ENCODE measurements at places on chromosomes 7 and 10.

GRCh38 chr7:22942191-22942590 is 71.7 kb downstream of the HYCC1 start:
- no peak overlapping the region for H3K27ac ChIP-seq
- peaks cover 3% of the 10 kb centered on the region for H3K36me3 ChIP-seq
- H3K4me1 ChIP-seq: no peaks in the 10 kb centered on the region
- no peaks in the 10 kb centered on the region for H3K27me3 ChIP-seq
- no peak for DNase-seq

- no peak for DNase-seq
- no peak overlapping the region for H3K4me3 ChIP-seq
- H3K4me1 ChIP-seq: peaks cover 62% of the 10 kb centered on the region
- H3K36me3 ChIP-seq: no peaks in the 10 kb centered on the region
- H3K27ac ChIP-seq: peak overlapping the region; percentile 31
These were observed 75.6 kb upstream of the LRRC4 start for GRCh38 chr7:128106821-128107220.

- H3K27ac ChIP-seq: peak overlapping the region; percentile 79
- H3K4me1 ChIP-seq: peaks cover 24% of the 10 kb centered on the region
- H3K4me3 ChIP-seq: no peak overlapping the region
- no peak for DNase-seq
- H3K27me3 ChIP-seq: no peaks in the 10 kb centered on the region
These were observed 91.5 kb upstream of the EFCAB10 start for GRCh38 chr7:105672801-105673200.

- H3K27me3 ChIP-seq: no peaks in the 10 kb centered on the region
- no peak for DNase-seq
- H3K27ac ChIP-seq: no peak overlapping the region
- H3K4me3 ChIP-seq: no peak overlapping the region
- no peaks in the 10 kb centered on the region for H3K36me3 ChIP-seq
- no peaks in the 10 kb centered on the region for H3K4me1 ChIP-seq
These were observed 151.6 kb upstream of the VSTM2A start for GRCh38 chr7:54390565-54390964.

GRCh38 chr10:74934100-74934812 is 107.9 kb downstream of the KAT6B start:
- H3K36me3 ChIP-seq: peaks cover 14% of the 10 kb centered on the region
- H3K4me1 ChIP-seq: peaks cover 17% of the 10 kb centered on the region
- DNase-seq: no peak
- no peaks in the 10 kb centered on the region for H3K27me3 ChIP-seq
- no peak overlapping the region for H3K27ac ChIP-seq

GRCh38 chr10:19785366-19785765 is 30.9 kb upstream of the PLXDC2 start:
- no peak for DNase-seq
- H3K27ac ChIP-seq: no peak overlapping the region
- H3K27me3 ChIP-seq: no peaks in the 10 kb centered on the region
- no peaks in the 10 kb centered on the region for H3K4me1 ChIP-seq

GRCh38 chr10:88651101-88651551 is 13.1 kb upstream of the LIPF start:
- DNase-seq: no peak
- peaks cover 2% of the 10 kb centered on the region for H3K4me1 ChIP-seq
- no peaks in the 10 kb centered on the region for H3K36me3 ChIP-seq
- H3K27ac ChIP-seq: no peak overlapping the region
- peaks cover 7% of the 10 kb centered on the region for H3K27me3 ChIP-seq
- no peak overlapping the region for H3K4me3 ChIP-seq

DNA sequence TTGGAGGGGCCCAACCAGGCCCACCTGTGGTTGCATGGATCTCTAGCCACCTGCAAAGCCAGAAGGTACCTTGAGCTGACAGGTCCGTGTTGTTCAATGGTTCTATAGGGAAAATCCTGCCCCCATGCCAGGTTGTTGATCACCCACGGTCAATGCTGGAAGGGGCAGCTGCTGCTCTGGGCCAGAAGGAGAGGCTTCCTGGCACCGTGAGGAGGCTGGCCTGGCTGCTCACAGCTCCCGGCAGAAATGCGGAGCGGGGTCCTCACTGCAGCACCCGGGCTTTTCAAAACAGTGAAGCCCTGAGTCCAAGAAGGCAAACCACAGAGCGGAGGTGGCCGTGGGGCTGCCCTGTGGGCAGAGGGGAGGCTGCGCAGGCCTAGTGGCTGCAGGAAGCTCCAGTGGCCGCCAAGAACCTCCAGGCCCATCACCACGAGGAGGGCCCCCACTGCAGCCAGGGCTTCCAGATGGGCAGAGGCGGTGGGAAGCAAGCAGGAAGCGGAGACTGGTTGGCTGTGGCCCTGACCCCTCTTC is 25.0 kb upstream of the GPR146 start:
- H3K4me1 ChIP-seq: peaks cover 27% of the 10 kb centered on the region
- H3K4me3 ChIP-seq: no peak overlapping the region
- H3K27me3 ChIP-seq: no peaks in the 10 kb centered on the region
- H3K36me3 ChIP-seq: peaks cover 15% of the 10 kb centered on the region
- no peak overlapping the region for H3K27ac ChIP-seq
- DNase-seq: no peak

GRCh38 chr10:7789390-7789789 is 1.4 kb downstream of the ATP5F1C start:
- H3K36me3 ChIP-seq: peaks cover 14% of the 10 kb centered on the region
- no peak overlapping the region for H3K4me3 ChIP-seq
- no peak for DNase-seq
- H3K4me1 ChIP-seq: peaks cover 36% of the 10 kb centered on the region
- no peak overlapping the region for H3K27ac ChIP-seq
- no peaks in the 10 kb centered on the region for H3K27me3 ChIP-seq

DNA sequence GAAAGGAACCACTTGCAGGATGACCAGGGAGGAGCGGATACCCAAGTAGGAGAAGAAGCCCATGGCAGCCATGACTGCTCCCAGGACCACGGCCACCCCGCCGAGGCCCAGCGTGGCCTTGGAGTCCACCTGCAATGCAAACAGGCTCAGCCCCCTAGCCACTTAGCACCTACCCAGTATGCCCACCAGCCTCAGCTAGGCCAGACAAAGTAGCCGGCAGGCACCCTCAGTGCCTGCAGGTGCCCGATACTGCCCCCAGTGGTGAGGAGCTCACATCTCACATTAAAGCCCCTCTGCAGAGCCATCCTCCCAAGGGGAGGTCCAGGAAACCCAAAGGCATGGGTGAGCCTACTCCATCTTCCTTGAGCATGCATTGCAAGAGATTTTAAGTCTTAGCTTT is 6.6 kb downstream of the NPC1L1 start:
- no peaks in the 10 kb centered on the region for H3K27me3 ChIP-seq
- H3K4me3 ChIP-seq: no peak overlapping the region
- peak; percentile 25 for DNase-seq
- H3K4me1 ChIP-seq: peaks cover 9% of the 10 kb centered on the region

- H3K27me3 ChIP-seq: no peaks in the 10 kb centered on the region
- DNase-seq: no peak
- H3K27ac ChIP-seq: no peak overlapping the region
- peaks cover 2% of the 10 kb centered on the region for H3K36me3 ChIP-seq
These were observed 4.0 kb downstream of the GPR15LG start for GRCh38 chr10:84177541-84178141.

DNA sequence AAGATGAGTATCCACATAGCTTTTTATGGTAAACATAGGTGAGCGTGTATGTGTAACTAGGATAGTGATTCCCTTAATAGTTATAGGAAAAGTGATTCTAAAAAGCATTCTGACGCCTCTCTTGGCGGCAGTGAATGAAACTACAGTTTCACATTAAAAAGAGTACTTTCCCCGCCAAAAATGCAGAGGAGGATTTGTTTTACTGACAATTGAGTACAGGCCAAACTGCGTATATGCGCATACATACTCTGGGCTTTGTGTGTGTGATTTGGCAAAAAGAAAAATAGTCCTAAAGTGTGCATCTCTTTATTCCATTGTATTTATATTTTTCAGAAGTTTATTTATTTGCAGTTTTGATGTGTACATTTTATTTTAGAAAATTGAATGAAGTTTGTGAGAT is 10.3 kb downstream of the CUL1 start:
- H3K27ac ChIP-seq: no peak overlapping the region
- peaks cover 38% of the 10 kb centered on the region for H3K4me1 ChIP-seq
- no peak for DNase-seq
- H3K36me3 ChIP-seq: no peaks in the 10 kb centered on the region

DNA sequence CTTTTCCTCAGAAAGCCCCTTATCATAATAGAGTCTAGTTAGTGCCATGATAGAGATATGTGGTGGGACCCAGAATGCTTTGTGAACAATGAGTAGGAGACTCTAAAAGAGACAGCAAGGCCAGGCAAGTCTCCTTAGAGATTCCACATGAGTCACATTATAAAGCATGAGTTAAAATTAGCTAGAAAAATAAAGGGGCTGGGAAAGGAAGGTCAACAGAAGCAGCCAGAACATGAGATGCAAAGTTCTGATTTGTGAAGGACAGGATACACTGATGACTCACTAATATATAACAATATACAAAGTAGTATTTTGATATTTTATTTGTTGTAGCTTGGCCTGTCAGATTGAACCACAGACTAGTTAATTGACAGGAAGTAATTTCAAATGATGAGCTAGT is 25.3 kb upstream of the SNX13 start:
- no peak overlapping the region for H3K4me3 ChIP-seq
- H3K36me3 ChIP-seq: no peaks in the 10 kb centered on the region
- H3K27ac ChIP-seq: no peak overlapping the region
- no peak for DNase-seq

DNA sequence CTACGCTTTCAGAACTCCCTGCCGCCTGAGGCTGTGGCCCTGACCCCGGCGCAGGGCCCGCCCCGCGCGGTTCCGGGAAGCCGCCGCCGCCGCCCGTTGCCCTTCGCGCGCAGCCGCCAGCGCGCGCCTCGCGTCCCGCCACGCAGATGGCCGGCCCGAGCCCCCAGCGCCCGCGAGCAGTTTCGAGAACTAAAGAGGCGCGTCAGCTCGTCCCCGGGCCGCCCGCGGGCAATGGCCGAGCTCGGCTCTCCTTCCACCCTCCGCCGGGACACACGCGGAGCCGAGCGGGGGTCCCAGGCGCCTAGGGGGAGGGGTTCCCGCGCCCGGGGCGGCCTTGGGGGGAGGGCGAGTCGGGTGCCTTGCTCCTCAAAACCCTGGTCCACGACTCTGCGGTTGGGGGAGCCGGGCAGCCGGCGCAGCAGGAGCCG is 1.8 kb downstream of the HNRNPF start:
- H3K4me3 ChIP-seq: peak overlapping the region; percentile 98
- H3K27ac ChIP-seq: peak overlapping the region; percentile 100
- peak; percentile 60 for DNase-seq
- H3K36me3 ChIP-seq: peaks cover 9% of the 10 kb centered on the region
- H3K27me3 ChIP-seq: no peaks in the 10 kb centered on the region

- H3K4me1 ChIP-seq: peaks cover 10% of the 10 kb centered on the region
- H3K36me3 ChIP-seq: peaks cover 2% of the 10 kb centered on the region
- no peak for DNase-seq
- no peak overlapping the region for H3K4me3 ChIP-seq
- H3K27me3 ChIP-seq: peaks cover 29% of the 10 kb centered on the region
These were observed 3.1 kb downstream of the EN2 start for GRCh38 chr7:155460926-155461613.

GRCh38 chr10:123573236-123574108 is 92.7 kb upstream of the GPR26 start:
- H3K27me3 ChIP-seq: peaks cover 20% of the 10 kb centered on the region
- DNase-seq: peak; percentile 20

- H3K4me1 ChIP-seq: peaks cover 4% of the 10 kb centered on the region
- no peak overlapping the region for H3K4me3 ChIP-seq
- no peak for DNase-seq
- peaks cover 3% of the 10 kb centered on the region for H3K36me3 ChIP-seq
- peaks cover 35% of the 10 kb centered on the region for H3K27me3 ChIP-seq
- H3K27ac ChIP-seq: no peak overlapping the region
These were observed 3.6 kb downstream of the VAX1 start for GRCh38 chr10:117134306-117135025.

GRCh38 chr10:120115959-120116358 is 223.4 kb downstream of the SEC23IP start:
- no peak for DNase-seq
- H3K27ac ChIP-seq: no peak overlapping the region
- H3K27me3 ChIP-seq: peaks cover 11% of the 10 kb centered on the region
- no peaks in the 10 kb centered on the region for H3K4me1 ChIP-seq
- no peak overlapping the region for H3K4me3 ChIP-seq

GRCh38 chr10:36647540-36647939 is 477.9 kb upstream of the ANKRD30A start:
- no peaks in the 10 kb centered on the region for H3K36me3 ChIP-seq
- no peaks in the 10 kb centered on the region for H3K4me1 ChIP-seq
- H3K4me3 ChIP-seq: no peak overlapping the region
- DNase-seq: no peak
- no peak overlapping the region for H3K27ac ChIP-seq
- no peaks in the 10 kb centered on the region for H3K27me3 ChIP-seq

DNA sequence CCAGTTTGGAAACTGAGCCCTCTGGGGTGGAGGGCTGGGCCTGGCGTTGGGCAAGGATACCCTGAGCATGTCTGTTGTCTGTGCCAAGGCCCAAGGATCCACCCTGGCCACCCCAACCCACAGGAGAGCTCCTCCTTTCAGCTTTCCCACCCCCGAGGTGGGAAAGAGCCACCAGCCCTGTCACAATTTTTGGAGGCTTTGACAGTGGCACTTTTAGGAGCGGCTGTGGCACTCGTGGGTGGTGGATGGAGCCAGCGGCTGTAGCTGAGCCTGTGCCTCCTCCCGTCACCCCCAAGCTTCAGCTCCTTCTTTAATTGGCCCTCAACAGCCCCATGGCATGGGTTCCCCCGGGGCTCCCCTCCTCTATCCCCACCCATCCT is 18.2 kb upstream of the ZNF862 start:
- no peak for DNase-seq
- no peak overlapping the region for H3K4me3 ChIP-seq
- peaks cover 5% of the 10 kb centered on the region for H3K4me1 ChIP-seq
- no peaks in the 10 kb centered on the region for H3K36me3 ChIP-seq
- H3K27me3 ChIP-seq: peaks cover 16% of the 10 kb centered on the region

DNA sequence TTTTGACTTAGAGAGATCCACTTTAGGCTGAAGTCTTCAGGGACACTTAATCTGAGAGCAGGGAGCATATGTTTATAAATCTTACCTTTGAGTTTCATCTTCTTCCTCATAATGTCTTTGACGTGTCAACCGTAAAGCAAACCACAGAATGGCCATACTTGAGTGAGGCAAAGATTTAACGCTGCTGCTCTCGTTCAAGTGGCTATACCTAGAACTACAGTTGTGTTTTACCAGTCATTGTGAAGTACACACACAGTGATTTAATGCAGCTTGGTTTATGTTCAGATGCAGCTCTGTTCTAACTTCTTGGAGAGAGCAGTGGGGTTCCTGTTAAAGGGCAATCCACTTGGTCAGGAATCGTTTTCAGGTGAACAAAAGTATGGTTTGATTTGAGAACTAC is 39.9 kb upstream of the GOT1 start:
- H3K27me3 ChIP-seq: peaks cover 17% of the 10 kb centered on the region
- H3K4me1 ChIP-seq: peaks cover 5% of the 10 kb centered on the region
- H3K27ac ChIP-seq: no peak overlapping the region
- H3K4me3 ChIP-seq: no peak overlapping the region
- no peaks in the 10 kb centered on the region for H3K36me3 ChIP-seq

Data from memory B cell (primary cell).